Activated CD4-positive, CD25-positive, alpha-beta regulatory T cell (primary cell): ENCODE measurements at places on chromosomes 3 and 15.

DNA sequence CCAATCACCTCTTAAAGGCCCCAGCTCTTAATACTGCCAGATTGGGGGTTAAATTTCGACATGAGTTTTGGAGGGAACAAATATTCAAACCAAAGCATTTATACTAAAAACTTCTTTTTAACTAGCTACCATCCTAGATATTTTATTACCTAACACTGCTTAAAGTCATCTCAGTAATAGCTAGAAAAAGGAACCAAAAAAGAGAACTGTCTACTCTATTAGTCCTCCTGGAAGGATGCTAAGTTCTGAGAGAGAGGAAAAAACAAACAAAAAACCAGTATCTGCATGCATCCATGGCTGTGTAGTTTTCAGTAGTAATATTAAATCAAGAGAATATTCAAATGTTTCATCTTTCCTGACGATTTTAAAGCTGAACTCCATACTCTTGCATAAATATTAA lies 5.8 kb downstream of the CPOX start:
- DNase-seq, result no peak

DNA sequence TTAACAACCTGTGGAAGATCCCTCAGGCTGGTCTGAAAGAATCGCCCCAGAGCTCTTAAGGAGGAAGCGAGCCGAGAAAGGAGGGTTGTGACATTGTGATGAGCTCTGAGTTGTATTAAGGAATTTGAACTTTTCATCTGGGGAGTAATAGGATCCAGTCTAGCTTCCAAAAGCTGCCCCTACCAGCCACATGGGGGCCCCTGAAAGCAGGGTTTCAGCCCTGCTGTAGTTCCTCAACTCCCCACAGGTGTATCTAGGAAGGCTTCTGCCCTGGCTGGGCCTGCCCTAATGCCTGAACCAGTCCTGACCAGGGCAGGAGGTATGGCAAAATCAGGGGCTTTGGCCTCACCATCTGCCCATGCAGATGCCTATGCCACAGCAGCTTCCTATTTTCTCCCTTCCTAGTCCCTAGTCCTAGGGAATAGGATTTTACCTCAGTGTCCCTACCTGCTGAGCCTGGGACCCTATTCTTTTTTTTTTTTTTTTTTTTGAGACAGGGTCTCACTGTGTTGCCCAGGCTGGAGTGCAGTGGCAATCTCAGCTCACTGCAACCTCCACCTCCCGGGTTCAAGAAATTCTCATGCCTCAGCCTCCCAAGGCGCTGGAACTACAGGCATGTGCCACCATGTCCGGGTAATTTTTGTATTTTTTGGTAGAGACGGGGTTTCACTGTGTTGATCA lies 5.0 kb upstream of the AP3S2 start:
- no peak for DNase-seq

DNA sequence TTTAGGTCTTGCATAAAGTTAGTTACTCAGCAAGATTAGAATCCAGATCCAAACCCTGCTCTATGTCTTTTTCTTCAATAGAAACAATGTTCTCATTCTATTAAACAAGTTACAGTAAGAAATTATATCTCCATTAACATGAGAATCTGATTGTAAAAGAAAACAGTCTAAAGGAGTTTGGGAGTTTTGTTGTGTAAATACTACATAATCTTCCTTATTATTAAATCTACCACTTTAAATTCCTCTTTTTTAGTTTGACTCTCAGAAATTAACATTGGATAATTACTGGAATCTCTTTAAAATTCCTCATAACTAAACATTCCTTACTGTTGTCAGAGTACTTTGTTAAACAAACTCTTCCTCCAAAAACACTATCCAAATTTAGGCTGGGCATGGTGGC lies 1.7 kb upstream of the GOLIM4 start:
- no peak for DNase-seq

GRCh38 chr15:69551391-69552056 lies 98.9 kb downstream of the RPLP1 start:
- DNase-seq, result no peak

- DNase-seq, result no peak
Measured at GRCh38 chr3:102089239-102089638, 239.9 kb downstream of the NFKBIZ start.

DNA sequence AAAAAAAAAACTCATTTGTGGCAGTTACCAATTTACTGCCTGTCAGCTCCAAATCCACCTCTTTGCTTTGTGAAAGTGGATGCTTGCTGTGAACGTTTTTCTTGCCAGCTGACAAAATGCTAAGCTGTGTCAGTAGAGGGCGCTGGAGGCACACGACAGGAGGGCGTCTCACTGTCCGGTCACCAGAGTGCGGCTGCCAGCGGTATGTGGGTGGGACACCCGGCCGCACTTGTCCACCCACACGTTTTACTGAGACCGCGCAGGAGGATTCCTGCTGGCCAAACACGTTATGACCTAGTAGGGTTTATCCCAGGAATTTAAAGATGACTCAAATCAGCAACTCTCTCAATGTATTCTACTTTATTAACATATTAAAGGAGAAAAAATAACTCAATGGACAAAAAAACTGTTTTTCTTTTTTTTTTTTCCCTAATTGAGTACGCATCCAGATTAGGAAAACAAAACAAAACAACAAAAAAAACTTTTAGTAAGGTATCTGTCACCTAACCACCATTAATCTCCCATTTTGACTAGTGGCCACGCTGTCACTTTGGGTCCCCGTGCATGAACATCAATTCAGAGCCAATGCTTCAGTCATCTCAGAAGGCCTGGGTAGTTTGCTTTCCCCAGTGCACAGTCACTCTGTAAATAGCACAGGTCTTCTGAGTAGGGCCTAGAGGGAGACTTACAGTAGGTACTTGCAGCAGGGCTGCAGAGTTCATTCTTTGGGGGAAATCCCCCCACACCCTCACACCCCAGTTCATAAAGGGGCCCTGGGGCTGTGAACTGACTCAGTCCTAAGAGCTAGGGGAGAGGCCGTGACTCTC lies 43.8 kb upstream of the RPL35A start:
- peak; percentile 56 for DNase-seq
